ENCODE measurements at places on chromosomes 7 and 10.

DNA sequence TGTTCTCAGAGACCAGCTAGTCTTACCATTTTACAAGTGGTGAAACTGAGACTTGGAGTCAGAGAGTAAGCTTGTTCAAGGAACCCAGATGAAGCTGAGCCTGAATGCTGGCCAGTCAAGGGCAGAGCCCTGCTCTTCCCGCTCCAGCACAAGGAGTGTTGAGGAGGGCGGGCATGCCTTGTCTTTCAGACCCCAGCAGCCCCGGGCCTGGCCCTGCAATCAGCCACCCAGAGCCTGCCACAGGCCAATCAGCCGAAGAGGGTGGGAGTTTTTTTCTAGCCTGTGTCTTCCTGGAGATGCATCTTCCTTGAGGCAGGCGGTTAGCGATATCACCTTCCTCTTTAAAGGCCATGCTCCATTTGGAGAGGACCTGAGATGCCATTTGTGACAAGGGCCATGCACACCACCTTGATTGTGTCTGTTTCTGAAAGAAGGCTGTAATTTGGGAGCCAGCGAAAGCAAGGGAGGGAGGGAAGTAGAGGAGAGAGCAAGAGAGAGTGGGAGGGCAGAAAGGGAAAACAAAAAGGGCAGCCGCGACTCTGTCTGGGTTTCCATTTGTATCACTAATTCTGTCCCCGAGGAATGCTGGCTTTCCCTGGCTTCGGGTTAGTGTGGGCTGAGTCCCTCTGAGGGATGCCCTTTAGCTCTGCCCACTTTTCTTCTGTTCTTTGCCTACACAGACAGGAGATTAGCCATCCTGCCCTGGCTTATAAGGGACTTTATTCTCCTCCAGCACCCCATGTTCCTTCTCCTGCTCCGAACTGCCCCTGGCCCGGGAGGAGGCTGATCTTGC lies 8.0 kb downstream of the CDH23 start:
- no peak for DNase-seq

DNA sequence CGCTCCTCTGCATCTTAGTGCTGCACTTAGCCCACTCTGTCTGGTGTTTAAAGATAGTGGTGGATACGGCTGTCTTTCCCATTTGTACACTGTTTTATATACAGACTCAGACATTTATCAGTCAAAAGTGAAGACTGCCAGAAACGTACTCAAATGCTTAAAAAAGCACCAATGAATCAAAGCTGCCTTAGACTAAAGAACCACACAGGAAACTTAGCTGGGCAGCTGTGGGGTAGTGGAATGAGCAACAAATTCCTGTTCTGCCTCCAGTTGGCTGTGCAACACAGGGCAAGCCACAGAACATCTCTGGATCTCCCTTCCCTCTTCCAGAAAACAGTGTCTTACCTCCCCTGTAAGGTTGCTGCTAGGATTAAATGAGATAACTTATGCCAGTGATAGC lies 76.0 kb downstream of the ATXN7L1 start:
- no peak for DNase-seq

GRCh38 chr10:35304649-35305048 lies 31.7 kb upstream of the CCNY start:
- DNase-seq = no peak

GRCh38 chr7:82449910-82450309 lies 6.3 kb upstream of the CACNA2D1 start:
- DNase-seq = no peak

GRCh38 chr7:74587435-74588126 lies 69.9 kb upstream of the GTF2I start:
- no peak for DNase-seq

DNA sequence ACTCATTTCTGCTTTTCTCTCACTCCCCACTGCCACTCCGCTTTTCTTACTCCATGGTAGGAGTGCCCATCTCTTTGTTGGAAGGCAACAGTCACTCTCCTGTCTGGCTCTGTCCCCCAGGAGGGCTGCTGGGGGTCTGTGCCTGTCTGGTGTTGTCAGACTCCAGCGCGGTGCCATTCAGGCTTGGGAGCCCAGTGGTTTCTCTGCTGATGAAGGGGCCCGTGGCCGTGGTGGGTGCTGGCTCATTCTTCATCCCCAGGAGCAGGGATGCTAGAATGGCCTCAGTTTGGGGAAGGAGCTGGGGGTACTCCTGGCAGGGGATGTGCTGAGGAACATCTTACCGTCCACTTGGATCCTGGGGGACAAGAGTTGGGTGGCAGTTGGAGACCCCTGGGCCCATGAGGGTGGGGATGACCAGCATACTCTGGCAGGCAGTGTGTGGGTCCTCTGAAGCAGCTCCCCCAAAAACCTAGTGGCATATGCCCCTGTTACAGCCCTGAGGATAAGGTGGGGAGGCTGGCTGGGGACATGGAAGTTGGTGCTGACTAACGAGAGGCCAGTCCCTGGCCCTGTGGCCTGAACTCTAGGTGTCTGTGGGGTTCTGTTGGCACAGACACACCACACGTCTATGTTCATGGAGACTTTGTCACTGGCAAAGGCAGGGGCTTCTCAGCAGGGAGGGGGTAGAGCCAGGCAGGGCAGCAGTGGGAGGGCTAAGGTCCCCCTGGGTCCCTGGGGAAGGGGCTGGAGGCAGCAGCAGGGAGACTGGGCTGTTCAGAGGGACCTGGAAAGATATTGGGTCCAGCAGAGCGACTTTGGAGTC lies 102.8 kb upstream of the RET start:
- DNase-seq = no peak

GRCh38 chr10:49595003-49595712 lies 15.0 kb upstream of the SLC18A3 start:
- no peak for DNase-seq

- DNase-seq = no peak
Measured at GRCh38 chr10:120336911-120337540, 120.0 kb upstream of the PLPP4 start.

DNA sequence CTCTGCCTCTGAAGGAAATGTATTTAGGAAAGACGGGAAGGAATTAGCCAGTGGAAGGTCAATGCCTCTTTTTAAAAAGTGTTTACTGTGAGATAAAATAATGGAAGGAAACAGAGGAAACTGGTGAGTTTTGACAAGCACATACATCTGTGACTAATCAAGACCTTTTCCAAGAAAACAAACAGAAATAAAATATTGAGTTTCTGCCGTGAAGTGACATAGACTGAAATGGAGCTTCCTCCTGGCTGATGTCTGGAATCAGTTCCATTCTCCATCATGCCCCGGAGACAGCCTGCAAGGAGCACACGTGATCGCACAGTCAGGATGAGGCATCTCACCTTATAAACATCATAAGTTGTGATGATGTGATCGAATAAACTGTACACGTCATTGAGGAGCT lies 30.7 kb downstream of the TECTB start:
- no peak for DNase-seq

DNA sequence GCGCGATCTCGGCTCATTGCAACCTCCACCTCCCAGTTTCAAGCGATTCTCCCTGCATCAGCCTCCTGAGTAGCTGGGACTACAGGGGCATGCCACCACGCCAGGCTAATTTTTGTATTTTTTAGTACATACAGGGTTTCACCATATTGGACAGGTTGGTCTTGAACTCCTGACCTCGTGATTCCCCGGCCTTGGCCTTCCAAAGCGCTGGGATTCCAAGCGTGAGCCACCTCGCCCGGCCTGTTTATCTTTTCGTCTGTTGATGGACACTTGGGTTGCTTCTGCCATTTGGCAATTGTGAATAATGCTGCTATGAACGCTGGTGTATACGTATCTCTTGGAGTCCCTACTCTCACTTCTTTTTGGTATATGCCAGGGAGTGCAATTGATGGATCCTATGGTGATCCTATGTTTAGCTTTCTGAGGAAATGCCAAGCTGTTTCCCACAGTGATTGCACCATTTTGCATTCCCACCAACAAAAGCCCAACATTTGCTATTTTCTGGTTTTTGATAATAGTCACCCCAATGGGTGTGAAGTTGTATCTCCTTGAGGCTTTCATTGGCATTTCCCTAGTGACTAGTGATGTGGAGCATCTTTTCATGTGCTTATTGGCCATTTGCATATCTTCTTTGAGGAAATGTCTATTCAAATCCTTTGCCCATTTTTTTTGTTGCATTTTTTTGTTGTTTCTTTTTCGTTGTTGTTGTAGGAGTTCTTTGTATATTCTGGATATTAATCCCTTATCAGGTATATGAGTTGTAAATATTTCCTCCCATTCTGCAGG lies 3.5 kb downstream of the ANTXRL start:
- DNase-seq = no peak

DNA sequence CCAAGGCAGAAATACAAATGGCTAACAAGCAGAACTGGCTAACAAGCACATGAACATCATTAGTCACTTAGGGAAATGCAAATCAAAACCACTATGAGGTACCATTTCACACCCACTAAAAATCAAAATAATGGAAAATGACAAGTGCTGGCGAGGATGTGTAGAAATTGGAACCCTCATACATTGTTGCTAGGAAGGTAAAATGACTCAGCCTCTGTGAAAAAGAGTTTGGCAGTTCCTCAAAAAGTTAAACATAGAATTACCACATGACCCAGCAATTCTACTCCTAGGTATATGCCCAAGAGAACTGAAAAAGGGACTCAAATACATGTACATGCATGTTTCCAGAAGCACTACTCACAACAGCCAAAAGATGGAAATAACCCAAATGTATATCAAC lies 52.8 kb upstream of the ANAPC16 start:
- no peak for DNase-seq

- DNase-seq = no peak
Measured at GRCh38 chr7:28729727-28730126, 228.4 kb downstream of the TRIL start.

Measured in anterior cingulate cortex (tissue), 58 donors.